ENCODE measurements at places on chromosomes 2 and 18.

DNA sequence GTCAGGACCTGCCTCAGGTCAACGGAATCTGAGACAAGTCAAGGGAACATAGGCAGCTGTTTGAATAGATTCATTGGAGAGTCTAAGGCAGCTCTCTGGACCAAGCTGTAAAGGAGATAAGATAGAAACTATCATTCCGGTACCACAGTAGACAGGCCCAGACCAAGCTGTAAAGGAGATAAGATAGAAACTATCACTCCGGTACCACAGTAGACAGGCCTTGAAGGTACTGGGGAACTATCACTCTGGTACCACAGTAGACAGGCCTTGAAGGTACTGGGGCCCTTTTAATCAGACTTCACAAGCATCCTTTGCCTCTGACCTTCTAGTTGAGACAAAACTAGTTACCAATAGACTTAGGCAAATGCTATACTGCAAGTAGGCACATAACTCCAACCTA is 346.1 kb downstream of the DCDC2C start:
- no peak for DNase-seq

GRCh38 chr18:34702814-34703213 is 7.3 kb upstream of the DTNA start:
- DNase-seq: no peak

DNA sequence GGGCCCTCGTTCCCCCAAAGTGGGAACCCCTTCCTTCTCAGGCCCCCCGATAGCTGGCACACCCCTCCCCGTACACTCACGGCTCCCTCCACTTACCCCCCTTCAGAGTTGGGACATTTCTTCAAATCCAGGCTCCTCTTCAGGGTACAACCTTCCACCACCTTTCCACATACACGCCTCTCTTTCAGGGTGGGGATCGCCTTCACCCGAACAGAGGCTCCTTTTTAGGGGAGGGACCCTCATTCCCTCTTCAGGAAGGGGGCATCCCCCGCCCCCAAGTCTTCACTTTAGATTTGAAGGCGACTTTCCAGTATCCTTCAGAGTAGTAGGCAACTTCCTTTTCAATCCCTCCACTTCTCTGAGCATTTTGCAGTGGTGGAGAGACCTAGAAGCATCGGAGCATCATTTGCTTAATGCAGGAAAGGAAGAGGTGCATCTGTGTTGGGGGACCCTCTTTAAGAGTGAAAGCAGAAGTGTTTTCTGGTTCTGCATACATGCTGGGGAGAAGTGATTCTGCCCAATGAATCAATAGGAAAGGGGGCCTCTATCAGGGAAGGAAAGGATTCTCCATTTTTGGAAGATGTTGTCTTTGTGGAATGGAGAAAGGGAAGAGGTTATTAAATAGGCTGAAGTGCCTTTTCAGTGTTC is 845 bp downstream of the EML4 start:
- no peak for DNase-seq

DNA sequence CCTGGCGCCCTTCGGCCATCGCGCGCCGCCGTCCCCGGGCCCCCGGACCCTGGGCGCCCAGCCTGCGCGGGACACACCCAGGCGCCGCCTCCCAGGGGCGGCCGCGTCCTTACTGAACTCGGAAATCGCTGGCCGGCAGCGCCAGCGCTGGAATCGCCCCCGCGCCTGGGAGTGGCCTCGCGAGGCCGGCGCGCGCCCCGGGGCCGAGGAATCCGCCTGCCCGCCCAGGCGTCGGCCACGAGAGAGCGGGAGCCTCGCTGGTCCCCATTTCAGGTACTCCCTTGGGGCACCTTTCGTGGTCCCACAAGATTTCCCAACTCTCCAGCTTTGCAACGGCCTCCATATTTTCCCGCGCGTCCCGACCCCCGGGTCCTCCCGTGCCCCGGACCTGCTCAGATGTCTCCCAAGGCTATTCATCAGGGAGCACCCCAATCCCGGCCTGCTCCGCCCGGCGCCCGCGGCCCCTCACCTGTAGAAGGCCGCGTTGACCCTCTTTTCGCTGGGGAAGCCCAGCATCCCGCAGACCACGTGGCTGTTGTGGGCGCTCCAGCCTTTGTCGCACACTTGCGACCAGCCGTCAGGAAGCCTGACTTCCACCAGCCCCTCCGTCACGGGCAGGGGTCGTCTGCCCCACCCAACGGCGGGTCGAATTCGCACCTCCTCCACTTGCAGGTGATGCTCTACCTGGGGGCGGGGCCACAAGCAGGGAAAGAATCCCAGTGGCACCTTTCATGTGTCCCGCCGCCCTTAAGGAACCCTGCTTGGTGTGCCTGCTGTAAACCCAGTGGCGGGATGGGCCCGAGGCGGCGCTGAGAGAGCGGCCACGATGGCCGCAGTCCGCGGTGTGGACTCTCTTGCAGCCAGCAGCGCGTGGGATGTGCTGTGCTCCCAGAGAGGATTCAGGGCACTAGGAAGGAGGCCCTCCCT is 4.6 kb downstream of the LOXL3 start:
- no peak for DNase-seq

- no peak for DNase-seq
Observed at GRCh38 chr2:140759426-140760156, 1371.2 kb downstream of the LRP1B start.

- no peak for DNase-seq
Observed at GRCh38 chr2:165079432-165079831, 124.1 kb upstream of the SLC38A11 start.

DNA sequence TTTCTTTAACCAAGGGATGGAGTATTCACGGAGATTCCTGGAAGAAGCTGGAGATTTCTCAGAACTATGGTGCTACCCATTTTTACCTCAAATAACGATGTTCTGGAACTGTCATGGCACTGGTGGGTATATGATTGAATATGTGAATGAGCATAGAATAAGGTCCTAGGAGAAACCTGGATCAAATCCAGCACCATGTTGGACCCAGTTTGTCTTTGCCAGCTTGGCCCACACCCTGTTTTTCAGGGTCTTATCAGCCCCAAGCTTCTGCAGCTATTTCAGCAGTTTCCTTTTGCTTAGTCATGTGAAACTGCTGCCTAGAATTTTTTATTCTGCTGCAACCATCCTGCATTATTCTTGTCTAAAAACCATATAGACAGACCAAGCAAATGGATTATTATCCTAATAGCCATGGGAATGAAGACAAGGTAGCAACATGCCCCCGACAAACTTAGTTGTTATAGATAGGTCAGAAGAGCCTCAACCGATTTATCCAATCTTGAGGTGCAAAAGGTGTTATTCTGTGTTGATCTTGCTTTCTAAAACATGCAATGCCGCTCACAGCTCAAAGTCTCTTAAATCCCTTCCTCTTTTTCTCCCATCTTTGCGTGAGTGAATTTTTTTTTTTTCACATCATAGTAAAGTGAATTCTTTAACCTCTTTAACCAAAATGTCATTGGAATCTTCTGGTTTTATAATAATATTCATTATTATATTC is 133.6 kb downstream of the PRPF40A start:
- no peak for DNase-seq

DNA sequence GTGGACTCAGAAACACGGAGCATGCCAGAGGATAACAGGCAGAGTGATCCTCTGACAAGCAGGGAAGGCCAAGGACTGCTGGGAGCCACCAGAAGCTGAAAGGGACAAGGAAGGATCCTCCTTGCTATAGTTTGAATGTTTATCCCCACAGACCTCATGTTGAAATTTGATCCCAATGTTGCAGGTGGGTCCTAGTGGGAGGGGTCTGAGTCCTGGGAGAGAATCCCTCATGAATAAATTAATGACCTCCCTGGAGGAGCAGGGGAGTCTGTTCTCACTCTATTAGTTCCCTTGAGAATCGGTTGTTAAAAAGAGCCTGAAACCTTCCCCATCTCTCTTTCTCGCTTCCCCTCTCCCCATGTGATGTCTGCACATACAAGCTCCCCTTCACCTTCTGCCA is 124.4 kb downstream of the FBXO15 start:
- no peak for DNase-seq

DNA sequence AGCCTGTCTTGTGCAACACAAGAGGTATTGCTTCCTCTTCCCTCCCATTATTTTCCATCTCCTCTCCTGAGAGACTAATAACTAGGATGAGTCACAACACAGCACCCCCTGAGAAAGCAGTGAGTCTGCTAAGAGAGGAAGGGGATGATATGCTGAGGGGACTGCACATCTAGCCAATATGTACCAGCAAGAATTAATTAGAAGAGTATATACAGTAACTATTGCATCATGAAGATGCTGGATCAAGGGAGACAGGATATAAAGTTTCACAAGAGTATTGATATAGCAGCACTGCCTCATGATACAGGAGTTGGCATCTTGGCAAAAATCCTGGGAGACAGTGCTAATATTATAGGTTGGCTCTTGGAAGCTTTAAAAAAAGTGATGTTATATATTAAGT is 289.9 kb upstream of the RBMS1 start:
- DNase-seq: no peak

DNA sequence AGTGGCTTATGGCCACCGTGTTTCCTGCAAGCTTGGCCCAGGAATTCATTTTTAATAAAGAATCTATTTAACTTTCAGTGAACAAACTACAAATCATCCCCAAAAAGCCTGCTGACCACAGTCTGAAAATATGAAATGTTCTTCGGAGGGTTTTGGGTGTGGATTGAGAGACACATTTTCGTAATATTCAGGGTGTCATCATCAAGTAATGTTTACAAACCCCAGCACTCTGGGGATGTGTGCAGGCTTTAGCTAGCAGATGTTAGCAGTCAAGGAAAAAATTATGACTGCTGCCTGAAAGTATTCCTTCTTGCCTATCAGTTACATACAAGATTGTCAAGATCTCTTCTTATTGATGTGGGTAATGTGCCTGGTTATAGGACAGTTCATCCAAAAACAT is 143.9 kb upstream of the FN1 start:
- DNase-seq: no peak

- DNase-seq: no peak
Observed at GRCh38 chr2:123163398-123163797, 861.7 kb upstream of the CNTNAP5 start.

- DNase-seq: no peak
Observed at GRCh38 chr2:140067661-140068060, 1287.5 kb upstream of the NXPH2 start.

DNA sequence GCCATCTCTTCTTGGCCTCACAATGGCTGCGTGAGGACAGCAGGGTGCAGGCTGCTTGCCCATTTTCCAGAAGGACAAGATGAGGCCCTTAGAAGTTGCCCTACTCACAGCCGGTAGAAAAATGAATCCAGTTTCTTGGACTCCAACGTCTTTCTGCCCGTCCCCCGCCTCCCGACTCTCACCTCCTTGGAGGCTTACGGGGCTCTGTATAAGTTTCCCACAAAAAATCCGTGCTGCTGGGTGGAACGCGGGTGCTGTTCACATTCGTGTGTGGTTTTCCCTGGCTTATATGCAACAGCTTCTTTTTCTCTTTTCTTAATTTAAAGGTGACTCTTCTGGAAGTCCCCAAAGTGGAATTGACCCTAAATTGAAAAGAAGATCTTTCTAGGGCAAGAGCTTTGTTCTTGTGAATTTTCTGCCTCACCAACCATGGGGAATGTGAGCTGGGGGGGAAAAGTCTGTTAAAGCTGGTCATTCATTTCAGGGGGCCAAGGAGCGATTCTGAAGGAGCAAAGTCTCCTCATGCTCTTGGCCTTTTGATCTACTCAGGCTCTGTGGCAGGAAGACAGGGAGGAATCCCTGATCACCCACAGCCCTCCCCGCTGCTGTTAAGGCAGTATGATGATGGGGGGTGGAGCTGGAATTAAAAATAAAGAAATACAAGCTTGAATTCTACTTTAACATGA is 51.3 kb downstream of the DDX1 start:
- no peak for DNase-seq
